Tibial artery (tissue), 4 donors: ENCODE measurements at places on chromosomes 4 and X.

DNA sequence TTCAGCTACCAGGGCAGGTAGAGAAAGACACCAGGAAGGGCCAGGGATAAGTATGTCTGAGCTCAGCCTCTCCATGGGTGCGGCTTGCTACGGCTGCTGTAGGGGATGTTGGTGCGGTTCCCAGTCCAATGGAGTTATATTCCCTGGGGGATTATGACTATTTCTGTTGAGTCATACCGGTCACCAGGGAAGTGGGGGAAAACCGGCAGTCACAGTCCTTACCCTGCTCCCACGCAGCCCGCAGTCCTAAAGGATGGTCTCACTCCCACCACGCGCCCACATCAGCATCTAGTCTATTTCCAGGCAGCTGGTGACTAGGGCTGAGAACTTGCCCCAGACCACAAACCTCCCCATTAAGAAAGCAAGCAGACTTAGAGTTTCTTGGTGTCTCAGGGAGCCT, 191.6 kb downstream of the VEGFC start:
- DNase-seq = no peak

DNA sequence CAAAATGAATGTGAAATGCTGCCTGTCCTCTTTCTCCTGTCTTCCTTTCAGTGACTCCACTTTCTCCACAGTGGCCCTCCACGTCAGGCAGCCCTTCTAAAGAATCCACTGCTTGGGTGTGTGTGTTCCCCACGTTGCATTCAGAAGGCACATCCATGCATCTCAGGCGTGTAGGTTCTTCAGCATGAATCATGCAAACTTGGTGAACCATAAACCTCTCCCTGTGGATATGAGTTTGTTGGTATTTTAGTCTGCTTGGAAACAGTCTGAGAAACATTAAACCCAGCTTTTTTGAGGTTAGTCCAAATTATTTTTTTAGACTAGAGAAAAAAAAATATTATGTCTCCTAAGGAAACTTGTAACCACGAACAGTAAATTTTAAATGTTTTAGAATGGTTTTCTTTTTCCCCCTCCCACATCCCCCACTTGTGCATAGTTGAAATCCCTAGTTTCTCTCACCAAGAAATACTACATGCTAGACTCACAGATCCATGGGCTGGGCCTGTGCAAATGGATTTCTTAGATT, 251.6 kb downstream of the CBR4 start:
- DNase-seq = no peak

DNA sequence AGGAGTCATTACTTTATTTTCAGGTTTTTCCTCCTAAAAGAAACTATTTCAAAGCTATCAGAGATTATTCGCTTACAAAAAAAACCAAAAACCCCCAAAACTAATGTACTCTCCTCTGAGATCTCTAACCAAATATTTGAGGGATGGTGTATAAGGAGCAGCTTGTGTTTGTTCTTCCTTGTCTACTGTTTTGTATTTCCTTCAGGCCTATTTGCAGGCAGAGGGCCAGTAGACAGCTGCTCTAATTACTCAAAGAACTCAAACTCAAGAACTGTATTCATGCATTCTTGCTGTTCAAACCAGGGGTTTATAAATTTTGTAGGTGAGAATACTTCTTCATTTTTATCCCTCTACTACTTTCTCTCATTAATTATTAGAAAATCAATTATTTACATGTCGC, 51.3 kb downstream of the SH3RF1 start:
- no peak for DNase-seq

- no peak for DNase-seq
Observed at GRCh38 chrX:66680451-66680850, 41.6 kb upstream of the EDA2R start.

DNA sequence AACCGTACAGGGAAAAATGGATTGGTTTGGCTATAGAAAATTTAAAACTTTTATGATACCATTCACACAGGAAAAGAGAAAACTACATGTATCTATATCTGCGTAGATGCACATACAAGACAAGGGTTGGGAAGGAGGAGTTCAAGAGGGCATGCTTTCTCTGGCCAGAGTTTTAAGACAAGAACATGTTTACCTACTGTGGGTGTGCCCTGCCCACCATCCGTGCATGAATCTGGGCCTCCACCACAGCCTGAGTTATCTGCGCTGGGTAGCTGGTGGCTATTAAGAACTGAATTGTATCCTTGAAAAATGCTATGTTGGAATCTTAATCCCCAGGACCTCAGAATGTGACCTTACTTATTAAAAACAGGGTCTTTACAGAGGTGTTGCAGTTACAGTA, 151.6 kb downstream of the AASDH start:
- DNase-seq = no peak

- no peak for DNase-seq
Observed at GRCh38 chr4:121953860-121954259, 2.0 kb upstream of the TRPC3 start.

- DNase-seq = no peak
Observed at GRCh38 chrX:126557151-126557550, 4.5 kb upstream of the DCAF12L1 start.

- no peak for DNase-seq
Observed at GRCh38 chr4:81442484-81443085, 29.1 kb downstream of the RASGEF1B start.

DNA sequence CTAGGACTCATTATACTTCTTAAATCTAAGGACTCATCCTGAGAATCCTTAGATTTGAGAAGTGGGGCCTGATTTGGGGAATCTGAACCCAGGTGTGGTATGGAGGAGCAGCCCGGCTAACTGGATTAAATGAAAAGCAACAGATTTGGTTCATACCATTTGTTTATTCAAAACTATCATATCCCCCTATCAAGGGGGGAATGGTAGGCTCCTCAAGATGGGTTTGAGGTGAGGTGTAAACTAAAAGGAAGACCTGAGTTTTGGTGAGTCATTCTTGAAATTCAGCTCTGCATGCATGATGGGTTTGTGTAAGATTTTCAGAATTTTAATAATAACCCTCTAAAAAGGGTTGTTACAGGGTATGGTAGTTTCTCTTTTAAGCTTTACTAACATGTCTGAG, 53.4 kb downstream of the CASP6 start:
- DNase-seq = no peak

- no peak for DNase-seq
Observed at GRCh38 chrX:16589826-16590225, 60.1 kb upstream of the S100G start.

DNA sequence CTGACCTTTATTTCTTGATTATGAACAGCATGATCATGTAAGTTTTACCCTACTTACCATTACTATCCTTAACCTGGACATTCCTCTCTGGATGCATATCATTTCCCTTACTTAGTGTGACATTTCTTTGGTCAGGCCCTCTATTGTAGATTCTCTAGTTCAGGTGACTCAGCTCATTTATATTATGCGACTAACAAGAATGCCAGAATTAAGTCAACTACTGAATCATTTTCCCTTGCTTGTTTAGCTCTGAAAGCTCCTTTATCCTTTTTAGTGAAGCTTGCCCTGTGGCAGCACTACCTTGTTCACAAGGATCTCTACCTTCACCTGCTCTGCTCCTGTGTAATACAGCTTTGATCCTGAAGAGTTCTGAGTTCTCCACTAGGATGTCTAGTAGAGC, 15.1 kb upstream of the UGT2B17 start:
- DNase-seq = no peak
